ENCODE measurements at places on chromosomes 2 and 18.

GRCh38 chr2:215771241-215771640 lies 242.1 kb downstream of the MREG start:
- no peak for DNase-seq

GRCh38 chr2:181678861-181679543 lies 1.3 kb downstream of the NEUROD1 start:
- DNase-seq, result no peak

- DNase-seq, result peak; percentile 80
These were observed 267.6 kb upstream of the CYP26B1 start for GRCh38 chr2:72415241-72415661.

- peak; percentile 87 for DNase-seq
These were observed 2.2 kb downstream of the SEPTIN10 start for GRCh38 chr2:109611467-109612095.

DNA sequence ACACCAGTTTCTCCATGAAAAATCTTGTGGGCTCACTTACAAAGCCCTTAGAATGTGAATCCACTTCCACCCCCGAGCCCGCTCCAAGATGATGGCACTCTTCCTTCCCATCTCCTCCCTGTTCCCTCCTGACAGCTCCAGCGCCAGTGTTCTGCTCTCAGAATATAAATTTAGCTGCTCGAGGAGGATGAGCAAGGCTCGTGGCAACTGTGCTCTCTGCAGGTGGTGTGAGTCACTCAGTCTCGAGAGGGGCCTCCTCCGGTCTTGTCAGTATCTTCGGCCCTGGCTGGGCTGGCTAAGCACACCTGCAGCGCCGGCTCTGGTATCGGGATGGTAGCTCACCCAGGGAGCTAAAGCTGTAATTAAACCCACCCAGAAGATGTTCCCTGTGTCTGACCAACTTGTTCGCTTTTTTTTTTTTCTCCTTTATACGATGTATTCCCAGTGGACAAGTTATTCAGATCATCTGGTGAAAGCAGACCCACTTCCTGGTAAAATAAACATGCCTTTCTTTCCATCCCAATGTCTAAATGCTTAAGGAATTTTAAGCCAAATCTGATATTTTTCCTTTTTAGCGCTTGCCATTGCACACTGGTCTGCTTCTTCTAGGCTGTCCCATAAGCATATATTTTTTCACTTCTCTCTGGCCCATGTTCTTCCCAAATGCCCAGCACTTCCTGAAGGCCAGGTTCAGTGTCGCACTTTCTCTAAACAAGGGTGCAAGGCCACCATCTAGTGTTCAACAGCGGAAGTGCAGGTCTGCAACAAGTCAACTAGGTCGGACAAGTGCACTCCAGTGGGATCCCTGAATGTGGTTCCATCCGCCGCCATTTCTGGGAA lies 31.4 kb upstream of the YPEL5 start:
- DNase-seq, result peak; percentile 80

GRCh38 chr18:23629444-23629946 lies 33.2 kb downstream of the ANKRD29 start:
- no peak for DNase-seq

GRCh38 chr18:21894619-21895367 lies 154.2 kb downstream of the MIB1 start:
- peak; percentile 30 for DNase-seq

GRCh38 chr2:194352505-194352904 lies 1304.5 kb upstream of the SLC39A10 start:
- no peak for DNase-seq

DNA sequence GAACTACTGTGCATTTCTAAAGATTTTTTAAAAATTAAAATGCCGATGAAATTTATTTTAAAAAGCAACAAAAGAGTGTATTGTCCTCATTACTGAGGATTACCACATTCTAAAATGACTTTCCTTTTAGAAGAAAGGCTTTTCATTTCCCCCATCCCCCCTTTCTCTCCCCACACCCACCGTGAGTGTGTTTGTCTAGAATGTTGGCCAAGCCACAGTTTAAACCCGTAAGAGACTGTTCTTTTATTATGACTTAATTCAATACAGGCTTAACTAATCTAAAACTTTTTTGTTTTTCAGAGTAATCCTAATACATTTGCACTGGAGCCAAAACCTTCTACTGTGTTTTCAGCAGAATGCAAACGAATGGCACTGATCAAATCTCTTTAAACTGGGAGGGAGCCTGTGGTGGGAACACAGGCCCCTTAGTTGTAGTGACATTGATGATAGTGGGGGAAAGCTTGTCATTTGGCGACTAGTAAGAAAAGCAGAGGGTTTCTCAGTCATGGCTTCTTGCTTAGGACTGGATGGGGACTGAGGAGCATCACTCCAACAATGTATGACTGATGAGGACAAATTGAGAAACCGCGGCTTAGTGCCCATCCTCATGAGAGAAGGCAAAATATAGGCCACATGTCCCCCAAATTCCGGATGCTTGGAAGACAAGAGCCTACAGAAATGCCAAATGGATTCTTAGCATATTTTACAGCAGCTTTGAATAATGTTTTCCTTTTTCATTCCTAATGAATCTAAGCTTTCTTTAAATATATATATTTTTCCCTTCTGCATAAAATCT lies 154.0 kb upstream of the SMIM21 start:
- peak; percentile 16 for DNase-seq

DNA sequence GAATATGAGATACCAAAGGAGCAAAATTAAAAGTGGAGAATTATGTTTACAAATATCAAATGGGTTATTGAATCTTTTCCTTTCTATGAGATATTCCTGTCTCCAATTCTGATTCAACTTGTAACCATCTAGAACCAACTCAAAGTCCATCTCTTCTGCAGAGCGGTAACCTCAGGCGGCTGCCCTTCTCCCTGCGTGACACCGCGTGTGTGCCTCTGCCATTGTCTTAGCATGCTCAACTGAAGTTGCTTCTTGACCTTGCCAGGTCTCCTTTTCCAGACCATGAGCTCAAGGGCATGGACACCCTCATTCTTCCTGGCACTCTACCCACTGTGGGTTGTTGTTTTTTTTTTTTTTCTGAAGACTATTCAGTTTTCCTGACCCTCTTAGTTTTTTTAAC lies 104.0 kb upstream of the FOSL2 start:
- no peak for DNase-seq

DNA sequence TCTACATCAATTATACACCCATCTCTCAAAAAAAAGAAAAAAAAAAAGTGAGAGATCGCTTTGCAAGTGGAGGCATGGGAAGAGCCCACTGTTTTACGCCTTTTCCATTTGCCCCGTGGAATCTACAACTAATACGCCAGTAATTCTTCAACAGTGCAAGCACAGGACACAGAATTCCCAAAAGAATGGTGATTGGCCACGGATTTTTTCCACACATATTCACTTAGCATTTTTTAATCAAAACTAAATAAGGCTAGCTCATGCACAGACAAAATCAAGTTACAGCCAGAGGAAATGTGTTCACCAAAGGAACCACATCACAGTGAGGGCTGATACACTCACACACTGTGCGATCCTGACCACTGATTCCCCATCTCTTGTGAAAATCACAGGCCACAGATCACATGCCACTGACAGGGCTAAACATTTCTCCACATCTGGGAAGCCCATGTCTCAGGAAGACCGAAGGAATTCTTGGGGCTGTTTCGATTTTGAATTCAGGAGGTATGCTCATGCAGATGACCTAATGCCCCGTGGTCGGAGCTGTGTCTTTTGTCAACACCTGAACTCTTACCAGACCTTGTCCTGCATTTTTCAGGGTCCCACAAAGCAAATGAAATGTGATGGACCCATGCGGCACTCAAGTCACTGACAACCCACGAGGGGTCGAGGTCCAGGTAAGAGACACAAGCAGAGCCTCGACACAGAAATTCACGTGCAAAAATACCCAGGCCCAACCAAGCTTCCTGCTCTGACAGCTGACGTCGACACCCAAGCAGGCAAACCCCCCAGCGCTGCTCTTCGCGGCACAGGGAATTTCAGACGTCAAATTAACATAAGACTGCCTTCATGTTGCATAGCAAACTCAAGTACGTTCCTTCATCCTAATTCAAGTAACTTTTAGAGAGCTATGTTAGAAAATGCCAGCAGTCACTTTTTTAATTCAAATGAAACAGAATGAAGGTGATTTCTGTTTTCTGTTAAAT lies 69.6 kb downstream of the ZNF516 start:
- peak; percentile 42 for DNase-seq

- DNase-seq, result no peak
These were observed 88.0 kb upstream of the GPC1 start for GRCh38 chr2:240347373-240347940.

DNA sequence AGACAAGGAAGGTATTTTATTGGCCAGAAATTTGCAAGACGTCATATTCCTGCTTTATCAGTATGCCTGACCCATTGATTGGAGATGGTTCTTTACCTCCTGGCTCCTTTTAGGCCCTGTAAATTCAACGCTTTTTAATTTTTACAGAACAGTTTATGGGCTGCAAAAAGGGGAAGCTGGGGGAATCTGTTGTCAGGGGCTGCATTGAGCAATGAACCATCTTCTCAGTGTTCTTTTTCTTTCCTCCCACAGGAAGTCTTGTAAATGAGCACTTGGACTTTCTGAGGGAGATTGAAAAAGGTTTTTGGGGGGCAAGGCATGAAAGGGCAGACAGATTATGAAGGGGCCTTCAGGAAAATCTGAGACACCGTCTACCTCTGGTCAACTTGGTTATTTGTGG lies 503.6 kb upstream of the TNP1 start:
- no peak for DNase-seq

DNA sequence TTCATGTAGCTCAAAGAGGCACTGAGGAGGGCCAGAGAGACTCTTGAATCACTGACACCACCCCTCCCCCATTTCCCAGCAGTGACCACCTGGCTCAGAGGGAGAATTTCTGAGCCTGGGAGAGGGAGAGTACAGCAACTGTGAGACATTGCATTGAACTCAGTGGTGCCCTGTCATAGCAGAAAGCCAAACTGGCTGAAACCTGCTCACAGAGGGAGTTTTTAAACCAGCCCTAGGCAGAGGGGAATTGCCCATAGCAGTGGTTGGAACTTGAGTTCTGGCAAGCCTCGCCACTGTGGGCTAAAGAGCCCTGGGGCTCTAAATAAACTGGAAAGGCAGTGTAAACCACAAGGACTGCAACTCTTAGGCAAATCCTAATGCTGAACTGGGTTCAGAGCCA lies 243.1 kb downstream of the ADCYAP1 start:
- DNase-seq, result no peak

DNA sequence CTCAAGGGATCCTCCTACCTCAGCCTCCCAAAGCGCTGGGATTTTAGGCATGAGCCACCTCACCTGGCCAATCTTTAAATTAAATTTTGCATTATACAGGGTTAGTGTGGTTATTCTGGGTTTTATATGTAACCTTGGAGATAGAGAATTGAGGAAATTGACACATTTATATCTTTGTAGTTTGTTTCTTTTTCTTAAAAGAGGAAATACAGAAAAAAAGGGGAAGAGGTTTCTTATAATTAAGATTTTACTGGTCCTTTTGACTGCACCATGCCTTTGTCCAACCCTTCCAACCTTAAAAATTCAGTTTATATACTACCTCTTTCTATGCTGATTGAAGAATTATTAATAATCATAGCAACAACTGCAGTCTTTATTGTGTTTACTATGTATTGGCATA lies 210.1 kb upstream of the STON1 start:
- no peak for DNase-seq

- no peak for DNase-seq
These were observed 200.6 kb downstream of the TCF4 start for GRCh38 chr18:55387139-55387984.

DNA sequence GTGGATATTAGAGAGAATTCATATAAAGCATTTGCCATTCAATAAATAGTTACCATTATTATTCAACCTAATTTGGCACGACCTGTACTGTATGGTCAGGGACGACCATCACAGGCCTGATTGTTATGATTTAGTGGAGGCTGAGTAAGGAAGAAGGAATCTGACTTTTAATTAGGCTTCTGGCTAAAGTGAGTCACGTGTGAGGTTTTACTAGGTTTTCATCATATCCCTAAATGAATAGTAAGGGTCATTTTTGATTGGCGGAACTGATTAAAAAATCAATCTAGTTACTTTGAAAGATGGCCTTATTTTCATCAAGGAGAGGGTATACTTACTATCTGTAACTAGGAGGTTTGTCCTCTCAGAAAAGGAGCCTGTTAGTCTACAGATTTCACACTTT lies 143.4 kb downstream of the ADCYAP1 start:
- DNase-seq, result peak; percentile 13

- no peak for DNase-seq
These were observed 61.9 kb downstream of the AFTPH start for GRCh38 chr2:64586054-64586453.

DNA sequence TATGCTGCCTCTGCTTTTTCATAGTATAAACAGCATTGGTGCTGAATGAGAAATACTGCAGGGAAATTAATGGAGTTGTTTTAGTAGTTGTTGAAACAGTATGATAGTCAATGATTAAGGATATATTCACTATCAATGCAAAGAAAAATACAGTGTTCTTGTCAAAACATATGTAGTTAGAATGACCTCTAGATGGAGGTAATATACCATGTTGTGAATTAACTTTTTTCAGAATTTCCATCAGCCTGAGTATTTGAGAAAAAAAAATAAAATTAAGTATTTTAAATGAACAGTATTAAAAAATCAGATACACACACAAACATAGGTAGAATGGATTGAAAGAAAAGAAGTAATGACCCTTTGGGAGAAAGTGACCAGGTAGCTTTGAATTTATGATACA lies 59.5 kb downstream of the RMDN2 start:
- peak; percentile 52 for DNase-seq

DNA sequence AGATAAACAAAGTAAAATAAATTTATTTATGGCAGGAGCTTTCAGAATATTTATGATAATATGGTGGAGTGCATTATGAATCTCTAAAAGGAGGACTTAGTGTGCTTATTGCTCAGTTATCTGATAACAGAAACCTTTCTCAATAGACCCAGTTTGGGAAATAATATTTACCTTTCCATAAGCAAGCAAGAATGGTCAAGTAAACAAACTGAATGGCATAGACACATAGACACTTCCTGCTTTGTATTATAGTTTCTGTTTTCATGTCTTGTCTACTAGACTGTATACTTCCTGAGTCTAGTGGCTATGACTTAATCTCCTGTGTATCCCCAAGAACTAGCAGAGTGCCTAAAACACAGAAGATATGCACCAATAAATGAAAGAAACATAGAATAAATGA lies 87.8 kb downstream of the UPP2 start:
- no peak for DNase-seq

GRCh38 chr2:151799886-151800292 lies 28.3 kb downstream of the ARL5A start:
- DNase-seq, result no peak

DNA sequence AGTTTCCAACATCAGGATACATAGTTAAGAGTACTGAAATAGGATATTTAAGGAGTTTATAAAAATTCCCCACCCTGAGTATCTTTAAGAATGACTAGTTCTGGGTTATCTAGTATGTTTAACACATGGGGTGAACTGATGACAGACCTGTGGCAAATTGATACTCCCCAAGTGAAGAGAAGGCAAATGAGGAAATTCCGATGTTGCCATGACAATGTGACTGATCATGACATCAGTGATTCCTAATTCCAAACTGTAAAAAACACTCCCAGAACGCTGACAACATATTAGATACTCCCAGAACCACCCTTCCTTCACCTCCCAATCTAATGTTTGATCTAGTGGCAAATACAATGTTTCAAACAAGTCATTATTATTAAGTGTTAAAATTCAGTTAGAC lies 77.6 kb downstream of the RBMS1 start:
- peak; percentile 87 for DNase-seq

- peak; percentile 69 for DNase-seq
These were observed 83.8 kb downstream of the VIT start for GRCh38 chr2:36780231-36780839.
